ENCODE measurements at places on chromosomes 4 and X. TPM values are rescaled to one million over a fixed set of nuclear protein-coding genes. Genes with fewer than 3 reads are reported as not detected.

- DNase-seq, result no peak
Observed at GRCh38 chr4:52951016-52951415, 88.9 kb downstream of the RASL11B start.

- DNase-seq, result no peak
Observed at GRCh38 chr4:162352580-162353107, 188.8 kb upstream of the FSTL5 start.

DNA sequence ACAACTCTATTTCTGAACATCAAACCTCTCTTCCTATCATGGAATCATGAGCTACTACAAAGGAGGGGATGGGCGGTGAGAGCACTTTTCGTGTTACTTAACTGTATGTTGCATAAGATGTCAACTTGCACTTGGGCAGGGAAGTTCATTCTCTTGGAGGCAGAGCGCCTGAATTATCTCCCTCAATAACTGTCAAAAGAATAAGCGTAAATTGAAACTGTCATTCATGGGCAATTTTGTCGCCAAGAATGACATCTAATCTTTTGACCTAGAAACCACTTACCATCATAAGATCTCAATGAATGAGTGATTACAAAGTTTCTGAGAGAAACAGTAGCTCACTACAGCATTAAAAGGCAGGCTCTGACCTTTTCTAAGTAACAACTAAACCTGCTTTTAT lies 23.5 kb upstream of the USP26 start:
- DNase-seq, result no peak

GRCh38 chr4:74031576-74031975 lies 6.9 kb downstream of the CXCL3 start:
- DNase-seq, result no peak

GRCh38 chrX:150768132-150768485 lies 74.9 kb downstream of the MTMR1 start:
- no peak for DNase-seq

Gene HSD17B10
- total RNA-seq, result 30.6 TPM

DNA sequence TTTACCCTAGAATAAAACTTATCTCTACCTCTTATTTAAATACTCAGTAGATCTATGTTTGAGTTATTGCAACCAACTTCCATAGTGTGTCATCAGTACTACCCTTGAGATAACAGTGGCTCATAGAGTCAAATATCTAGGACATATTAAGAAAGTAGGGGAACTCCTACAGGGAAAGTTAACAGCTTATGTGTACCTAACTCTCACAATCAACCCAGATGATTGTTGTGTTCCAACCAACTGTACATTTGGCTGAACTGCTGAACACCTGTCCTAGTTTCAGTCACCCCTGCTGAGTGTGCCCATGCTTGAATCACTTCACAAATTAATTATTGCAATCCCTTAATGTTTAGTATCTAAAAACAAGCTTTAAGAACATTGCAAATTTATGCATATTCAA lies 244.2 kb upstream of the GRID2 start:
- no peak for DNase-seq

Gene ITM2A
- 4.8 TPM for total RNA-seq

DNA sequence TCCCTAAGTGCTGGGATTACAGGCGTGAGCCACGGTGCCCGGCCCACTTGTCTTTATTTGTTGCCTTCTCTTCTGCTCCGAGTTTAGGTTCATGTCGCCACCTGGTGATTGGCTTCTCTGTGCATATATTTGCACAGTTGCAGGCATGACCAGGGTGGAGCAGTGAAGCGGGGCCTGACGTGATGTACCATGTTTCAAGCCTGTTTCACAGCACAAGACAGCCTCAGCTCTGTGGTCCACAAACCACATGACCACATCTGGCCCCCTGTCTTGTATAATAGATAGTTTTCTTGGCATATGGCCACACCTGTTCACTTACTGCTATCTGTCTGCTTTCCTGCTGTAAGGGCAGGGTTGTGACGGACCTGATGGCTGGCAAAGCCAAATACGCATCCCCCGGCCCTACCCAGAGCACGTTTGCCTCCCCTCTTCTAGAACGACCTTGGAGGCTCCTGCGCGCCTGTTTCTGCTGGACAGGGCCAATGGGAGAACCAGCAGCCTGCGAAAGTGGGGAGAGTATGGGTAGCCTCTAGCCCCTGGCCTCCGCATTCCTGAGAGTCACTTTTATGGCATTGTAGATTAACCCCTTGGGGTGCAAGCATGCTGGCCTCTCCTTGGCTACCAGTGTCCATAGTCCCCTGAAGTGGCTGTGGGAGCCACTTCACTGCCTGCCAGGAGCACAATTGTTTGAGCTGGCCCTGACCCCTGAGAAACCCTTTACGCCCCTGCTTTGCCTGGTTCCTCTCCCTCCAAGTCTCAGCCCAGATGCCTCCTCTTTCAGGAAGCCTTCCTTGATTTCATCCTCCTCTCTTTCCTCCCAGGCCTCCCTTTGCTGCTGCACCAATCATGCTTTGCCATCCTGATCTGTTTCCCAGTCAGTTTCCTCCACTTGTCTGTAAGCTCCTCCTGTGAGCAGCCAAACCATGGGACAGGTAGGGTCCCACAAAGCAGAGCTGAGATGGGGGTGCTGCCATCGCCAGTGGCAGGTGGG lies 6.0 kb upstream of the SH3TC1 start:
- peak; percentile 69 for DNase-seq

Gene PPARGC1A
- total RNA-seq, result 8.6 TPM

DNA sequence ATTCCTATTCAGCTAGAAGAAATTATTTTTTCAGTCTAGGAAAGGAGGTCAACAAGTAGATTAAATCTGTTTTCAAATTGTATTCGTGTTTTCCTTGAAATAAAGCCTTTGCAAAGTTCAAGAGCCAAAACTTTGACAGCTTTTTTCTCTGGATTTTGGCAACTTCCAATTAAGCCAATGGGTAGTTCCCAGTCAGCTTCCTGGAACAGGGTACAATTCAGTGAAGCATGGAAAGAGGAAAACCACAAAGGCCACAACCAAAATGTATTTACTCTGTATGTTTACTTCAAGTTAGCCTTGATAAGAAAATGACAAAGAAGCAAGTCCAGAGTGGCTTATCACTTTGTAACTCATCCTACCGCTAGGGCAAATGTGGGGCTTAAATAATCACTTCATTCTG lies 188.6 kb downstream of the COMMD8 start:
- DNase-seq, result no peak

Gene CABS1
- total RNA-seq, result not detected

GRCh38 chrX:69305333-69306062 lies 140.2 kb upstream of the PJA1 start:
- DNase-seq, result no peak

Gene RS1
- total RNA-seq, result not detected

GRCh38 chr4:116386856-116387255 lies 698.5 kb downstream of the TRAM1L1 start:
- DNase-seq, result no peak
